ENCODE measurements at places on chromosomes 1 and 21.

GRCh38 chr1:231896806-231897205 lies 270.2 kb downstream of the DISC1 start:
- no peak for DNase-seq

GRCh38 chr1:50570066-50570468 lies 146.8 kb upstream of the DMRTA2 start:
- DNase-seq: no peak

GRCh38 chr1:64540265-64540791 lies 70.4 kb downstream of the CACHD1 start:
- peak; percentile 40 for DNase-seq

- peak; percentile 70 for DNase-seq
These were observed 4.7 kb downstream of the SORT1 start for GRCh38 chr1:109392788-109393616.

DNA sequence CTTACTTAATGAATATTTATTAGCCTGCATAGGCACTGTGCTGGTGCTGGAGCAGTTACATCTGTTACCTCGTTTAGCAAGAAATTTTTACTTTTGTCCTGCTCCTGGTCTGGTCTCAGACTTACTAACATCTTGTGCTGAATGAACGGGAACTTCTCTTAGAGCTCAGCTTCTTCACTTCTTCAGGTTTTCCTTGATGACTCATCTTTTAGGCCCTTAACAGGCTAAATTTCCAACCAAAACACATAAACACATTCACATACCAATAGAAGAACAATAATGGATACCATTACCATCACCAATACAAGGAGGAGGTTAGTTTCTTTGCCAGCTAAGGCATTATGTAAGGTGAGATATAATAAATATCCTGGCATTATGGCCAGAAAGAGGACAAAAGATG lies 68.9 kb downstream of the IFI44 start:
- peak; percentile 49 for DNase-seq

DNA sequence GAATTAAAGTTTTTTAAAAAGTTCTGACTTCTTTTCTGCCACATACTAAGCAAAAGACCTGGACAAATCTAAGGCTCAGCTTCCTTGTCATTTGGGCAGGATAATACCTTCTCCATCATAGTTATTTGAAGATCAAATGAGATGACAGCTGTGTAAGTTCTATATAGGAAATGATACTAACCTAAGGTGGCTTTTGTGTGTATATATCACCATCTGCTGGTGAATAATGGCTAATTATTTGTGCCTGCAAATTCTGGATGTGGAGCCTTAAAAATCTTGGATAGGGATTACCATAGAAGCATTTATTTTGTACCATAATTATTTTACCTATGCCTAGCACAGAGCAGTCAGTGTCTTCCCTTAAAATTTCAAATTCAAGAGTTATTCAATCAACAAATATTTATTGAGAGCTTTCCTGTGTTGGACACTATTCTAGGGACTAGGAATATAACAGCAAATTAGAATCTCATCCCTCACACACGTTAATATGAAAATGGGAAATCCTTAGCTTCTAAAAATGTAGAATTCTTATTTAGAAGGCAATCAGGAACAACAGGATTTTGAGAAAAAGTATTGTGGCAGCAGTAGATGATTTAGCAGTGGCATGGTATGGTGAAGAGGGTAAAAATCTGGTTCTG lies 89.8 kb downstream of the TMEM200B start:
- peak; percentile 53 for DNase-seq

DNA sequence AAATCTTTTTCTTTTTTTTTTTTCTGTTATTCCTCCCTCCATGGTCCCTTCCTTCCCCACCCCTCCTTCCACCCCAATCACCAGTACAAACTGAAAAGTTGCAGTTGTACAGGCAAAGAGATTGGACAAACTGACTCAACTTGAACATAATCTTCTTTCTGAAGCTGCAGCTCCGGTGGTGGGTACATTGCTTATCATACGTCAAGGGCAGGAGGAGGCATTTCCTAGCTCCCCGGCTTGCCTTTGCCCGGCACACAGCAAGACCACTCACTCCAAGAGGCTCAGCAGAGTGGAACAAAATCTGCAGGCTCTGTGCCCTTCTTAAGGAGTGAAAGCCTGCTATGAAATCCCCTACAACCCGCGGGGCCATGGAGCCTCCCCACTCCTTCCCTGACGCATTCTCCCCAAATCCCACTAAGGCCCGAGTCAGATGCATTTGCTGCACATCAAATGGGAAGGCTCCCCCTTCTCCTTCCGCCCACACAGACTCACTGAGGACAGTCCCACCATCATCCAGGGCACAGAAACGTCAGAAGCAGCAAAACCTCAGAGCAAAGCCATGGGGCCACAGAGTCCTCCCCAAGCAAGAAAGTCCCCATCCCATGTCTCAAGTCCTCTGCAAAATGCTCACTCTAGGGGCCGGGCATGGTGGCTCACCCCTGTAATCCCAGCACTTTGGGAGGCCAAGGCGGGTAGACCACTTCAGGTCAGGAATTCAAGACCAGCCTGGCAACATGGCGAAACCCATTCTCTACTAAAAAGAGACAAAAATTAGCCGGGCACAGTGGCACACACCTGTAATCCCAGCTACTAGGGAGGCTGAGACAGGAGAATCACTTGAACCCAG lies 45.9 kb downstream of the SYF2 start:
- DNase-seq: no peak

DNA sequence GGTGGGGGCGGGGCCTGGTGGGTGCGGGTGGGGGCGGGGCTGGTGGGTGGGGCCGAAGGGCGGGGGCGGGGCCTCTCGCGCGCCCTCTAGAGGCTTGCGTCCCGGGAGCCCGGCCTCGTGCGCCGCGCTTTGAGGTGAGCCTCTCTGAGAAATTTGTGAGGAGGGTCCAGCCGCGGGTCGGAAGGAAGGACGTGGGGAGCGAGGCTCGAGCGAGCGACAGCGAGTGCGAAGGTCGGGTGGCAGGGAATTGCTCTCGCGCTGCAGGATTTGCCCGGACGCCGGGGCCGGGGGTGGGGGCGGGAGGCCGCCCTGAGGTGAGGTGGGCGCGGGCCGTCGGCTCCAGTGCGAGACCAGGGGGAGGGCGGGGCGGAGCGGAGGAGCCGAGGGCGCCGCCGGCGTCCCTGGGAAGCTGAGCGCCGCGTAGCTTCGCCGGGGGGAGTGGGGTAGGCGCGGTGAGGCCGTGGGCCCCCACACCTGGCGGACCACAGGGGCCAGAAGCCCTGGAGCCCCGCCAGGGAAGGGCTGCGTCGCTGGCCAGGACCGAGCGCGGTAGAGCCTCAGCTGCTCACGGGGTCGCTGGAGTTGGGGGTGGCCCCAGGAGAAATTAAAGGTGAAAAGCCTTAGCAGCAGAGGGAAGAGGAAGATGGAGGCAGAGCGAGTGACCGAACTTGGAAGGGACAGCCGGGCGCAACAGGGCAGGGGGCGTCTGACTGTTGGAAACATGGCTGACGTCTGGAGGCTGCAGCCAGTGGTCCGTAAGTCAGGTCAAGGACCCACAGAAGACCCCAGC lies 754 bp upstream of the LSS start:
- peak; percentile 37 for DNase-seq

DNA sequence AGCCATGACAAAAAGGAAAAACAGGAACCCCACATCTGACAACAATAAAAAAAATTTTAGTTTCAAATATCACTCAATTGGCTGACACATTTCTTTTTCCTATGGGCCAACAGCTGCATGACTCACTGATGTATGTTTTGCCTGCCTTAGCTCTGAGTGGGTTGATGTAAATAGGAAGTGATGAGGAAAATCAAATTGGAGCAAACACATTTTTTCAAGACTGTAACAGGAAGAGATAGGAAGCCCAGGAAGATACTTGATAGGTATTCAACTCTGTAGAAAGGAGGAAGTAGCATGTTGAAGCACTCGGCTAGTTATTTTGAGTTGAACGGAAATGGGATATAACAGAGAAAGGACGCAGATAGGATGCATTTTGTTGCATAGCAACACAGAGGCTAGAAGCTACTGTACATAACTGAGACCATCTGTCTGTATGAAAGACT lies 168.0 kb upstream of the NR5A2 start:
- DNase-seq: peak; percentile 76

DNA sequence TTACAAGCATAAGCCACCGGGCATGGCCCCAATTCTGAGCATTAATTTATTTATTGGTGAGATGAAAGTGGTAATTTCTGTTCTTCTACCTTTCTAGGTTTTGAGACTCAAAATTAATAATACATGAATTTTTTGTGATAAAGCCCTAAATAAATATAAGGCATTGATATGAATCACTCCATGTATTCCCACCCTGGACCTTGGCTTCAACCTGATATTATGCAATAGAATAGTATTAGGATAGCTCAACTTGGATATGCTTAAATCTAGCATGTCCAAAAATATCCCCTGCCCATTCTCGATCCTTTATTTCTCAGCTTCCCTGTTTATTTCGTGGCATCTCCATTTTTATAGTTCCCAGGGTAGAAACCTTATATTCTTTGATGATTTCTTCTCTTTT lies 2.5 kb downstream of the AGL start:
- no peak for DNase-seq

- no peak for DNase-seq
These were observed 60.4 kb downstream of the CC2D1B start for GRCh38 chr1:52305417-52306226.

DNA sequence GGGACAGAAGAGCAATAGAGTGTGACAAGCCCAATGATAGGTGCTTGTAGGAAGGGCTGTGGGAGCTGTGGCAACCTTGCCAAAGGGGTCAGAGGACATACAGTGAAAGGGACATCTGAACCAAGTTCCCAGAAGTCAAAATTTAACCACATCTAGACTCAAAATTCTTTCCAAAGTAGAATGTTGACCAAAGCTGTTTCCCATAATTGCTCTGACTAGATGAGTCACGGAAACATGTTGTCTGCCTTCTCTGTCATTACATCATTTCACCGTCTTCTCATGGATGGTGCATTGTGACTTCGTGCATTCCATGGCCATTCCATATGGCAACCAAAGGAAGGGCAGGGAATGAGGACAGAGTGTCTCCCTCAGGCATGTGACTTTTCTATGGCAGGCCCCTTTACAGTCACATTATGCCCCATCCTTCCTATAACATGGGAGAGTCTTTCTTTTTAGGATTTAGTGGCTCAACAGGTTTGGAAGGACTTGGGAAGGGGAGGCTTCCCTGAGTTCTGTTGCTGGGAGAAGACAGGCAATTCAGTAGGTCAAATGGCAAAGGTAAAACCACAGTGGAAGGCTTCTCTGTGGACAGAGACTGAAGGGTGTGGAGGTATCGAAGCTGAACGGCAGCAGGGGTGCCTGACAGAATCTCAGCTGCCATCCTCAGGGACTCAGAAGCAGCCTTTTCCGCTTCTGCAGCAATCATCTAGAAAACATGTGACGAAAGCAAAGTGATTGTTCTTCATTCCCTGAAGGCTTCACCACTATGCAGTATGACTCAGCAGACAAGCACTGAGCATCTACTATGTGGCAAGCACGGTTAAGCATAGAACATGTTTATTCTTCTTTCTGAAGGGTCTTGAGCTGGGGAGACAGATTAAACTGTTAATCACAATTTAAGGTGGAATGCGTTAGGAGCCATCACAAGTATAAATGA lies 24.7 kb downstream of the NPHS2 start:
- peak; percentile 77 for DNase-seq

Data from EL (cell line).